ENCODE measurements at places on chromosomes 1 and 21. TPM values are rescaled to one million over a fixed set of nuclear protein-coding genes. Genes with fewer than 3 reads are reported as not detected.

GRCh38 chr1:20742671-20743070 lies 10.2 kb upstream of the SH2D5 start:
- no peaks in the 10 kb centered on the region for H3K27me3 ChIP-seq
- peaks cover 100% of the 10 kb centered on the region for H3K36me3 ChIP-seq
- H3K27ac ChIP-seq, result no peak overlapping the region
- no peak overlapping the region for H3K4me3 ChIP-seq
- H3K4me1 ChIP-seq, result peaks cover 6% of the 10 kb centered on the region
- no peak for DNase-seq

- H3K4me3 ChIP-seq, result no peak overlapping the region
- no peaks in the 10 kb centered on the region for H3K27me3 ChIP-seq
- no peak overlapping the region for H3K27ac ChIP-seq
- DNase-seq, result no peak
- H3K36me3 ChIP-seq, result no peaks in the 10 kb centered on the region
These were observed 207.1 kb downstream of the HHAT start for GRCh38 chr1:210535761-210536160.

- no peaks in the 10 kb centered on the region for H3K27me3 ChIP-seq
- H3K4me1 ChIP-seq, result peaks cover 1% of the 10 kb centered on the region
- H3K36me3 ChIP-seq, result no peaks in the 10 kb centered on the region
- DNase-seq, result no peak
- no peak overlapping the region for H3K27ac ChIP-seq
These were observed 145.0 kb upstream of the C1orf105 start for GRCh38 chr1:172275478-172275877.

DNA sequence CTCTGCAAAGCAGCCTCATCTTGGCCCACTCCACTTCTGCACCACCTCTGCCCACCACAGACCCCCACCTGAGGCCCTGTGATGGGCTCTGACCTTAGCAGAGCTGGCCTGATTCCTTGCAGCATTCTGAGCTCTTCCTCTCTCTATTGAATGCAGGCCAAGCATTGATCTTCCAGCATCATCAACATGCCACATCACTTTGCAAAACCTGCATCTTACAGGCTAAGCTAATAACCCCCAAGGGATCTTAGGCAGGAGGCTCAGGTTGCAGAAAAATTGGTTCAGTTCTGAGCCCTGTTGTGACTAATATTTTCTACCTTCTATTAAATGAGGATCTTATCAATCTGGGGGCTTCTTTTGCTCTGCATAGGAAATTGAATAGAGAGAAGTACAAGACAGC lies 78.7 kb downstream of the ATP1A1 start:
- H3K27ac ChIP-seq, result no peak overlapping the region
- H3K4me3 ChIP-seq, result no peak overlapping the region
- no peaks in the 10 kb centered on the region for H3K36me3 ChIP-seq
- DNase-seq, result no peak

The FCAMR gene
- total RNA-seq, result not detected

DNA sequence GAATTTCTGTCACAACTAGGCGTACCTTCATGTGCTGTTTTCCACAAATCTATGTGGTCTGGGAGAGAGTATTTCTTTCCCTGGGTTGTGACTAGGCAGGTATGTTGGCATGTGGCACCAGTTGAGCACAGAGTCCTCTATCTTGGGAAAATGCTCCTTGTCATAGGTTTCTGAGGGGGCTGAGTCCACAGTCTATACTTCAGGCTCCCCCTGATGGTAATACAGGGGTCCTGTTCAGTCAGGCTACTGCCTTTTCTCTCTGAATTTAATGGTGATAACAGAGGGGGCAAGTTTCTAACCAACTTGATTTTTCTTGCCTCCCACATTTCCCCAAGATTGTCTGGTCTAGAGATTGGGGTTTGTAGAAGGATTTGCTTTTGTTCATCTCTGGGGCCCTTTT lies 35.8 kb downstream of the VANGL1 start:
- H3K27ac ChIP-seq, result no peak overlapping the region
- no peak for DNase-seq
- no peaks in the 10 kb centered on the region for H3K4me1 ChIP-seq
- H3K27me3 ChIP-seq, result no peaks in the 10 kb centered on the region

- H3K36me3 ChIP-seq, result no peaks in the 10 kb centered on the region
- no peak overlapping the region for H3K4me3 ChIP-seq
- H3K27ac ChIP-seq, result no peak overlapping the region
- H3K27me3 ChIP-seq, result no peaks in the 10 kb centered on the region
- peaks cover 7% of the 10 kb centered on the region for H3K4me1 ChIP-seq
These were observed 62.3 kb upstream of the ADARB1 start for GRCh38 chr21:45011911-45012661.

The ZNF669 gene
- total RNA-seq, result 1.5 TPM

DNA sequence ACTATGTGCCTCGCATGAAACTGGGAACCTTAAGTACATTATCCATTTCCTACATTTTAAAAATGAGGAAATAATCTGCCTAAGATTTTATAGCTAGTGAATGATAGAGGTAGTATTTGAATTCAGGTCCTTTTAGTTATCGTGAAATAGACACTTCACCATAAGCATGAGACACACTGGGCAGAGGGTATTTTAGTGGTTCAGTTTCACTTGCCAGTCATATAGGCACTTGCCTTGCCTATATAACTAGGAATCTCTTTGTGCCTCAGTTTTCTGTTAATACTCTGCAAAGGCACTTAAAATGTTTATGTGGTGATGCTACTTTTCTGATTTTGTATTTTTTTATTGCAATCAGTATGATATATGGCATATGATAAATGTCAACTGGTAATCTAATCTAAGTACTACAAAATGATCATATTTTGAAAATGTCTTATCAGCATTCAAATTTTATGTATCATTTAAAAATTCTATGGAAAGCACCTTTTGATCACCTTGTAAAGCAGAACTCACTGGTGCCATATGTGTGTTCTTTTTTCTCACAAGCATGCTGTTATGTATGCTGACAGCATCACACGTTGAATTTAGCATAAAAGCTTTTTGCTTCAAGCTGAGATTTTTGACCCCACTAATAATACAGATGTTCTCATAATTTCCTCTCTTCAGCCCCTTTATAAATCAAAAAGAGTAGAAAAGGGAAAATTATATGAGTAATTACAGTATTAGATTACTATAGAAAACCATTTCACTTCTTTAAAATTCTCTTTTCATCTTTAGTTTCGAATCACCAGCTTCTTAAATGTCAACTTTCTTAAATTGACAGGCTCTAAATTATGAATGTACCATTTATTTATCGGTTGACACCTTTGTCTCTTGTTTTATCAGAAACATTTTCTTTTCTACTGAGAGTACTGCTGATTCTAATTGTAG lies 52.6 kb downstream of the RPS6KC1 start:
- DNase-seq, result no peak
- no peaks in the 10 kb centered on the region for H3K27me3 ChIP-seq
- H3K4me3 ChIP-seq, result no peak overlapping the region
- no peak overlapping the region for H3K27ac ChIP-seq
- peaks cover 9% of the 10 kb centered on the region for H3K36me3 ChIP-seq
- no peaks in the 10 kb centered on the region for H3K4me1 ChIP-seq

DNA sequence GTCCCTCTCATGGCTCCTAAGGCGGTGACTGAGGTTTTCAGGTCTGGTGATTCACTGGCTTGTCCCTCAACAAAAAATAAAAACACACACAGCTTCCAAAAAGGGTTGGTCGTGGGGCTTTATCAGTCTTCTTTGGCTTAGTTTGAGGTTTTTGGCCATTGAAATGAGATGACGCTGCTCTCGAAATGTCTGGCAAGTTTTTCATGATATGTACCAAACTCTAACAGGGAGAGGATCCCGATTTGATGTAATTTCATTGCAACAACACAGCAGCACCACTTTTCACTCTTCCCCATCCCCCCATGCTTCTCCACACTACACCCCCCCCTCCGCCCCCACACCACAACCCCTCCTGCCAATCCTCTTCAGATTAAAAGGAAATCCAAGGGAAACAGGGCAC lies 187.1 kb upstream of the NFIA start:
- DNase-seq, result no peak
- no peak overlapping the region for H3K4me3 ChIP-seq
- H3K27ac ChIP-seq, result peak overlapping the region; percentile 64

GRCh38 chr1:7012461-7012924 lies 227.2 kb downstream of the CAMTA1 start:
- H3K27me3 ChIP-seq, result no peaks in the 10 kb centered on the region
- H3K4me1 ChIP-seq, result no peaks in the 10 kb centered on the region
- no peaks in the 10 kb centered on the region for H3K36me3 ChIP-seq
- no peak overlapping the region for H3K27ac ChIP-seq

- no peaks in the 10 kb centered on the region for H3K4me1 ChIP-seq
- H3K27ac ChIP-seq, result no peak overlapping the region
- DNase-seq, result no peak
- no peaks in the 10 kb centered on the region for H3K36me3 ChIP-seq
These were observed 11.7 kb downstream of the HAO2 start for GRCh38 chr1:119380304-119380703.

The S100A2 gene
- 3.0 TPM for total RNA-seq

GRCh38 chr1:204873176-204873575 lies 2.5 kb downstream of the NFASC start:
- H3K27ac ChIP-seq, result no peak overlapping the region
- H3K4me1 ChIP-seq, result peaks cover 4% of the 10 kb centered on the region
- no peaks in the 10 kb centered on the region for H3K36me3 ChIP-seq

DNA sequence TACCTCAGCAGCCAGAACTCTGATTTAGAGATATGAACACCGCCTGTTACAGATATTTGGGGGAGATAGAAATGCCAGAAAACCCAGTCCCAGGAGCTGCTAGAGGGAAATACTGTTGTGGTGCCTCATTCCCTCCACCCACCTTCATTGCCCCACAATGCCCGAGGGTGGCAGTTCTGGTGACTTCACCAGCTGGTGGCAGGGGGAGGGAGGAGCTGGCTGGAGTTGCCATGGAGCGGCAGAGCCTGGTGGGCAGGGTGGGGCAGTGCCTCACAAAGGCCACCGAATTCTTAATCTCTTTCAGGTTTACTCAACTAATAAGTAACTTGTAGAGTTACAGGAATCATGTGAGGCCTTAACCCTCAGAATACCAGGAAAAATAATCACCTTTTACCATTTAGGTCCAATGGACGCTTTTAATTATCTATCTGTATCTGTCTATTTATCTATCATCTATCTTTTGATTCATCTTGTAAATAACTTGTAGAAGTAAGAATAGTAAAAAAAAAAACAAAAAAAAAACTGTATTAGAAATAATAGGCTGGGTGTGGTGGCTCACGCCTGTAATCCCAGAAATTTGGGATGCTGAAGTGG lies 11.7 kb upstream of the S100A11 start:
- peak; percentile 74 for DNase-seq
- peak overlapping the region; percentile 81 for H3K27ac ChIP-seq
- H3K4me3 ChIP-seq, result peak overlapping the region; percentile 11
